Activated CD4-positive, alpha-beta T cell treated with anti-CD3 and anti-CD28 coated beads, Interleukin-2, amount 10 ng/mL, durations not matched to agents 7 days and 5 days (primary cell): ENCODE measurements at places on chromosomes 16 and 17.

DNA sequence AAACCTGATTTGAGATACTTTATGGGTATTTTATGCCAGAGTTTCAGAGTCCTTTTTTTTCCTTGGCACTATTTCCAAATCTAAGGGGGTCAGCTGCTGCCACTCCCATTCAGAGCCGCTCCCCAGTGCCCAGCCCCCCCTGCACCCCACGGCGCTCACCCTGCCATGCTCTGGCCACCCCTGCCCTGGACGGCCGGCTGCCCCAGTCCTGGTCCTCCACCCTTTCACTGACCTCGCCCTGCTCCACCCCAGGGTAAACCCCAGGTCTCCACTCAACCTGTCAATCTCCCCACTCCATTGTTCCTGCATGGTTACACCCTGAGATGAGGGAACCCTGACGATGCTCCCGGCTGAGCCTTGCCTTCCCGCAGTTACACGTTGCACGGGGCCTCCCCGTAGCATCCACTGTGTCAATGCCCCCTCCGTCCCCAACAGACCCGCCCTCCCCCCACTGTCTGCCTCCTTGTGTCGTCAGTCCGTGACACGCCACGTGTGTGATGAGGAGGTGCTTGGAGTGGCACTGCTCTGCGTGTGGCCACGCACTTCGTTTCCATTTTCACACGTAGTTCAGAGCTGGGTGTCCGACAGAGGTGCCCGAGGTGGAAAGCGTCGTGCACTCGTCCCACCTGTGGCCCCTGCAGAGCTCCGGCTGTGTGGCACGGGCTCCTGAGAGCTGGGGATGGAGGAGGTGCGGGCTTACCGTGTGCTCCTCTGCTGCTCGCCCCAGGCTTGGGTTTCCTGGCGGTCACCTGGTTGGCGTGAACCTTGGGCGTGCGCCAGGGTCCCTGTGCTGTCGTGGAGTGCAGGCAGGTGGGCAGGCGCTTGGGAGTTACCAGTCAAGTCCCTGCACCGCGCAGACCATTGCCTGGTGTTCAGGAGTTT, 116.5 kb downstream of the BANP start:
- DNase-seq = no peak

GRCh38 chr17:14161419-14161818, 75.2 kb downstream of the CDRT15 start:
- no peak for DNase-seq

DNA sequence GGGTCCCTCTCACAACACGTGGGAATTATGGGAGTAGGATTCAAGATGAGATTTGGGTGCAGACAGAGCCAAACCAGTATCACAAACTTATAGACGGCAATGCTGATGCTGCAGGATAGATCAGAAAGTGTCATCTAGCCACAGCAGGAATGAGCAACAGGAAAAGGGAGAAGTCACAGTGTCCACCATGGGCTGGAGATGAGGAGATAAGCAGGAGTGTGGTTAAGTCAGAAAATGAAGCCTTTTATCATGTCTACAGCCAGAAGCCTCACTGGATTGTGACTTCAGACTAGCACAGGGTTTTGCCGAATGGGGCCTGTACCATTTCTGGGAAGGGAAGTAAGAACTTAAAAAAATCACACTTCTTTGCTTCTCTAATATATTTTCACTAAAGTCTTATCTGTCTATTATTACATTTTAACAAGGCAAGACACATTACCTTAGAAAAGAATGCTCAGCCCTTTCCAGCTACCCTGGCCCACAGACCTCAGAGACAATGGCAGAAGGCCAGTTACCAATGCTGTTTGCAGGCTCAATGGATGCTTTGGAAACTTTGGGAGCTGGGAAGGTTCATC, 490.2 kb upstream of the SALL1 start:
- no peak for DNase-seq

- DNase-seq = peak; percentile 53
Observed at GRCh38 chr17:42266918-42267766, 9.0 kb downstream of the STAT5B start.

GRCh38 chr16:79627092-79627491, 26.6 kb upstream of the MAF start:
- no peak for DNase-seq

GRCh38 chr16:1909561-1910231, 8.5 kb downstream of the HS3ST6 start:
- DNase-seq = no peak

- no peak for DNase-seq
Observed at GRCh38 chr17:52751051-52751450, 592.5 kb upstream of the CA10 start.

DNA sequence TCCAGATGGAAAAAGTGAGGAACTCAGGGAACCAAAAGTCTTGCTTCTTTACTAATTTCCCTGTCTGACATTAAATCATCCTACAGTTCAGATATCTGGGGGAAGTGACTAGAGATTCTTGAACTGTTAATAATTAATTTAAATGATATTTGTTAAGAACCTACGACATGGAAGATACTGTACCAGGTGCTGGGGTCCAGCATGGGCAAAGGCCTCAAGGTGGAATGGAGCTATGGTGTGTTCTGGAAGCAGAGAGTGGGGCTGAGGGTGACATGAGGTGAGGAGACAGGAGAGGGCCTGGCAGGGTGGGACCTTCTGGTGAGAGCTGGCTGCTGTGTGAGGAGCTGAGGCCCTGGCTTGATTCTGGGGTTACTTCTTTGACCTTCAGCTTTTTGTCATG, 6.0 kb upstream of the CCL2 start:
- no peak for DNase-seq

DNA sequence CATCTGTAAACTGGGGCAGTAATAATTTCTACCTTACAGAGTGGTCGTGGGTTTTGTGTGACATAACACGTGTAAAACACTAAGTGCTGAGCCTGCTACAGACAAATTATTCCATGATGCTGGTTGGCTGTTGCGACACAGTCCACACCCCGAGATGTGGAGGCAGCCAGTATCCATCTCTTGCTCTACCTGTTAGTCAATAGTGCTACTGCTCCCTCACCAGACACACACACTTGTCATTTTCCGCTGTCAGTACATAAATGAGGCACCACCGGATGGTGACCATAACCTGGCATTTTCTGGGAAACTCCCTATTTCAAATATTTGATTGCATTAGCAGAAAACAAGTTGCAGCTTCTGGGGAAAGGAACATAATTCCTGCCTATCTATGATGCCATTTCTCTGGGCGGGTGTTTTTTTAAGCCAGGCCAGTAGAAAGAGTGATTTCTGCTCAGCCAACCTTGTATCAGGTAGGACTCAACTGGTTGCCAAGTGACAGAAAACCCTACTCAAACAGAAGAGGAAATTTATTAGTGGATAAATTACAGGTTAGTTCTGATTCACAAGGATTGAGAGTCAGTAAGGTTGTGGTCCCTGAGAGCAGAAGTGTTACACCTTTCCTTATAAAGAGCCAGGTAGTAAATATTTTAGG, 24.1 kb downstream of the DNAJA2 start:
- no peak for DNase-seq

DNA sequence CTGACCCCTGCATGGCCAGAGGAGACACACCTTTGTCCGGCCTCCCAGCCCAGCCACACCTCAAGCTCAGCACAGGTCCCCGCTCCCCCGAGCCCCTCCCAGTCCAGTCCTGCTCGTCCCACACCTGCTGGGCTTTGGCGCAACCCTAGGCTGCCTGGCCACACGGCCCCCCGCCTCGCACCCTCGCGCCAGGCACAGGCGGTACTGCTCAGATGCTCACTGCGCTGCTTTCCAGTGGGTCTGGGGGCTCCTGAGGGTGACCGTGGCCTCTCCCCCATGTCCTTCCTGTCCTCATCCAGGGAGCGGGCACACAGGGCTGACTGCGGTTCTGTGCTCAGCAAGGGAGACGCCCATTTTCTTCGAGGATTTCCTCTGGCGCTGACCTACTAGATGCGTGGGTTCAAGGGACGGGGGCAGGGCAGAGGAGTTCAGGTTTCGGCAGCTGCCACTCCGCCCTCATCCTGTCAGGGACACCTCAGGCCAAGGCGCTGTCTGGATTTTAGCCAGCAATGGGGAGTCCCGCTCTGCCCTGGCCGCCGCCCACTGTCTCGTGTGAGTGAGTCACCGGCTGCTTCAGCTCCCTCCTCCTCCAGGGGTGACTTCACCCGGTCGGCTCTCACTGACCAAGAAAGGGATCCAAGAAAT, 118.0 kb upstream of the ZNF469 start:
- peak; percentile 33 for DNase-seq

DNA sequence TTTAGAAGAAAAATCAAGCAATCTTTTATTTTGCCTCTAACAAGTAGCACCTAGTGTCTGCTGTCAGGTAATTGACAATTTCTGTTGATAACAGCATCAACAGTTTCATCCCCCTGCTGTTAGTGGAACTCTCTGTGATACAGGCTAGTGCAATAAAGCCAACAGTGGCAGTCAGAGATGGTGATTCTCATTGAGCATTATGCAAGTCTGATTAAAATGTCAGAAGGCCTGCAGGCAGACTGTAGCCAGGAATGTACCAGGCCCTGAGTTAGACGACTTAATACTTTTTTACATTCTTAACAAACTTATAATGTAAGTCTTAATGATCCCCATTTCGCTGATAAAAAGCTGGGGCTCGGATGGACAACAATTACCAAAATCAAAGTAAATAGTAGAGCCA, 14.6 kb downstream of the CYLD start:
- DNase-seq = no peak

- DNase-seq = no peak
Observed at GRCh38 chr16:85984231-85984880, 85.4 kb downstream of the IRF8 start.

GRCh38 chr17:43142153-43142552, 17.0 kb upstream of the BRCA1 start:
- no peak for DNase-seq

GRCh38 chr16:67407176-67407787, 9.0 kb downstream of the ZDHHC1 start:
- DNase-seq = no peak

GRCh38 chr17:73950593-73950914, 252.9 kb upstream of the RPL38 start:
- DNase-seq = no peak

- no peak for DNase-seq
Observed at GRCh38 chr17:43578699-43579565, 32.8 kb upstream of the ETV4 start.

- peak; percentile 44 for DNase-seq
Observed at GRCh38 chr16:72847187-72848027, 200.5 kb downstream of the ZFHX3 start.

DNA sequence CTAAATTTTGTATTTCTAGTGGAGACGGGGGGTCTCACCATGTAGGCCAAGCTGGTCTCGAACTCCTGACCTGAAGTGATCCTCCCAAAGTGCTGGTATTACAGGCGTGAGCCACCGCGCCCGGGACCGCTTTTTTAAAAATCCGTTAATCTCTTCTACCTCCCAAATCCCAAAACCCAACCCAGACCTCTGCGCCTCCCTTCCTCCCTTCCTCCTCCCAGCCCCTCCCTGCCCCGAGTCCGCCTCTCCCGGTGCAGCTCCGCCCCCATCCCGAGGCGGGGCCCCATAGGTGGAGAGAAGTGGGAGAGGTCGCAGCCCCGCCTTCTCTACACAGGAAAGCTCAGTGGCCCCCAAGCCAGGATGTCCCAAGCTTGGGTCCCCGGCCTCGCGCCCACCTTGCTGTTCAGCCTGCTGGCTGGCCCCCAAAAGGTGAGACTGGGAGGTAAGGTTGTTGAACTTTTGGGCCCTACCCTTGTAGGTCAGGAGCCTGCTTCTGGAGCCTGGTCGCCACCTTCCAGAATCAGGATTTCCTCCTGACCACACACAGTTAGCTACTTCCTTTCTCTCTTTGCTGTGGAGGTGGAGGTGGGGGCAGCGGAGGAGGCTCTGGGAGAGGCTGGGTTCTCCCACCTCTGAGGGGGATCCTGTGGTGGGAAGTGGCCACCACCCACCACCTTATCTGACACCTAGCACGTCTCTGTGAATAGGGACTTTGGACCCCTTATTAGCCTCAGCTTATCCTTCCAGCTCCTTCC, at the start of gene TMEM92:
Gene TMEM92, plus strand, starts transcription at position 325 of the 755 bp plus-strand sequence. Its CDS starts 36 bp downstream, at position 361.
- no peak for DNase-seq

DNA sequence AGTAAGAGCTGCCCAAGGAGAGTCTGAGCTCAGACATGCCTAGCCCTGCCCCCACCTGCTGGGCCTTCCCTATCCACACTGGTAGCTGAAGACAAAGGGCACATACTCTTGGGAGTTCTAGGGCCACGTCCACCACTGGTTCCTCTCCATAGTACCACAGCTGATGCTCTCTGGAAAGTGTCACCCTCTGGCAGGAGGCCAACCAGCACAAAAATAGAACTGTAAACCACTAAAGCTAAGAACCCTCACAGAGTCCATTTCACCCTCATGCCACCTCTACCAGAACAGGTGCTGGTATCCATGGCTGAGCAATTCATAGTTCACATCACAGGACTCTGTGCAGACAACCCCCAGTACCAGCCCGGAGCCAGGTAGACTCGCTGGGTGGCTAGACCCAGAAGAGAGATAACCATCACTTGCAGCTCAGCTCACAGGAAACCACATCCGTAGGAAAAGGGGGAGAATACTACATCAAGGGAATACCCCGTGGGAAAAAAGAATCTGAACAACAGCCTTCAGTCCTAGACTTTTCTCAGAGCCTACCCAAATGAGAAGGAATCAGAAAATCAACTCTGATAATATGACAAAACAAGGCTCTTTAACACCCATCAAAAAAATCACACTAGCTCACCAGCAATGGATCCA, 115.3 kb downstream of the CEP112 start:
- no peak for DNase-seq

- no peak for DNase-seq
Observed at GRCh38 chr16:49129935-49130334, 151.7 kb downstream of the CBLN1 start.

DNA sequence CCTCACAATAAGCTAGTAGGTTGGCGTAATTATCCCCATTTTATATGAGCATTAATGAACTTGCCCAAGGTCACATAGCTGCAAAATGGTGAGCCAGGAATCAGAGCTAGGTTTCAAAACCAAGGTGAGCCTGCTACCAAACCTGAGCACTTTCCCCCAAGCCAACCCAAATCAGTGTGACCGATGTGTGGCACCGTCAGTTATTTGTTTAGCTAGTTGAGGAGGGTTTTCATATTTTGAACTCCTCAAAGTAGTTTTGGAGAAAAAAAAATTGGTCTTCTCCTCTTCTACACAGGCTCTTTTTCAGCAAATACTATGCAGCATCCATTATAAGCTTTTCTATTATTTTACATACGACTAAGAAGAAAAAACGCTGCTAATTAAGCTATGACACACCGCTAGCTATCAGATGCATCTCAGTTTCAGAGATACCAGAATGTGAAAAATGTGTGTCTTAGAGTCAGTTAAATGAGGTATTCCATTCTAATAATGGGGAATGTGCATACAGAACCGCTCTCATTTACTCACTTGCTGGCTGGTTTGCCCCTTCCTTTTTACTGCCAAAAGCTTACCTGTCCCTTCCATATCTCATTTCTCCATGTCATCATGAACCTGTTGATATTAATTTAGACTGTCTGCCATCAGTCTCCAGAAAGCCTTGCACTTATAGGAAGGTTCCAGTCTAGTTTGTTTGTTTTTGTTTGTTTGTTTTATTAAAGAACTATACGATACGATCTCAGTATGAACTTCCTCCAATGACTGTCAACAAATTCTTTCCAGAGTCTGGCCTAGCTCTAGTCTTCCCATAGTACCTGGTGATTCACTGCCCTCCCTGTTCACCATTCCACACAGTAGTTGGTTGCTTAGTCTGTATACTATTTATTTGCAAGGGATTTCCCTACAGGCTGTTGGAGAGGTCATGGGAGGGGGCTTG, 2.2 kb upstream of the TBX4 start:
- no peak for DNase-seq
